ENCODE measurements at places on chromosomes 3 and 15.

- DNase-seq = peak; percentile 41
Measured at GRCh38 chr3:53749448-53749847, 96.8 kb downstream of the CHDH start.

DNA sequence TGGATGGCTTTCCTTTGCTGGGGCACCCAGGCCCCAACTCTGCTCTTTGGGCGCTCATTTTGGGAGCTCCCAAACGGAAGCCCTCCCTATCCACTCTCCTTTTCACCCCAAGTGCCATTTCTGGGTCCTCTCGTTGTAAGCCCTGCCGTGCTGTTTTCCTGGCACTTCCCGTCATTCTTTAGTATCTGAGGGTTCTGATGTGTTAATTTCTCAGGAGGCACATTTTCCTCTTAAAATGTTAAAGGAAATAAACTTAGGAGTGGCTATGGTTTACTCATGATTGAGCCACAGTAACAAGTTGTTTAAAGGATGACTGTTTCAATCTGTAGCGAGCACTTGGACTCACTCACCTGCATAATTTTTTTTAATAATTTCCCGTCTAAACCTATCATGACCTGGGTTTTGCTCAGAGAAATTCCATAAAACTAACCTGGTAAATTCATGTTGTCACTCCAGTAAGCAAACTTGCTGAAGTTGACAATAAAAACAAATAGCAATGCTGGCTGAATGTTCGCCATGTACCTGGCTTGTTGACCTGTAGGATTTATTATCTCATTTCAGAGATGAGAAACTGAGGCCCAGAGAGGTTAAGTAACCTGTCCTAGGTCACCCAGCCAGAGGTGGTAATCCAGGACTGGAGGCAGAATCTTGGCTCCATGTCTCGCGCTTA is 10.6 kb downstream of the ALDH1A3 start:
- no peak for DNase-seq

- peak; percentile 10 for DNase-seq
Measured at GRCh38 chr15:49898575-49899283, 220.3 kb downstream of the ATP8B4 start.

- no peak for DNase-seq
Measured at GRCh38 chr15:72235298-72235697, 4.3 kb upstream of the PKM start.

DNA sequence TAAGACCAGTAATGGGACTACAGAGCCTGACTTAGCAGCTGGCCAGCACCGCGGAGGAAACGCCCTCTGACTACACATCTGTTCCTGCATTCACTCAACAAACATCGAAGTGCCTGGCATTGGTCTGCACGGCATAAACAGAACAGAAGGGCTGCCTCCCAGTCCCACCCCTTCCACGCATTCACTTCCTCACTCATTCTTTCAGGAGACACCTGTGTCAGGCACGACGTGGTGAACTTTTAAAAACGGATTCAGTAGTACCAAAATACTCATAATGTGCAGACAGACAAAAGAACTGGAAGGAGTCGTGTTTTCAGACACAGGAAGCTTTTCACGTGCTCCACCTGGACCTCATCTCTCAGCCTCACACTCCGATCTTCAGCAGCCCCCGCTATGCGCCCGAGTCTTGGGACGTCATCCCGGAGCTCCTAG is 123.3 kb downstream of the XXYLT1 start:
- peak; percentile 69 for DNase-seq

- no peak for DNase-seq
Measured at GRCh38 chr15:80219955-80220354, 32.1 kb downstream of the CTXND1 start.

DNA sequence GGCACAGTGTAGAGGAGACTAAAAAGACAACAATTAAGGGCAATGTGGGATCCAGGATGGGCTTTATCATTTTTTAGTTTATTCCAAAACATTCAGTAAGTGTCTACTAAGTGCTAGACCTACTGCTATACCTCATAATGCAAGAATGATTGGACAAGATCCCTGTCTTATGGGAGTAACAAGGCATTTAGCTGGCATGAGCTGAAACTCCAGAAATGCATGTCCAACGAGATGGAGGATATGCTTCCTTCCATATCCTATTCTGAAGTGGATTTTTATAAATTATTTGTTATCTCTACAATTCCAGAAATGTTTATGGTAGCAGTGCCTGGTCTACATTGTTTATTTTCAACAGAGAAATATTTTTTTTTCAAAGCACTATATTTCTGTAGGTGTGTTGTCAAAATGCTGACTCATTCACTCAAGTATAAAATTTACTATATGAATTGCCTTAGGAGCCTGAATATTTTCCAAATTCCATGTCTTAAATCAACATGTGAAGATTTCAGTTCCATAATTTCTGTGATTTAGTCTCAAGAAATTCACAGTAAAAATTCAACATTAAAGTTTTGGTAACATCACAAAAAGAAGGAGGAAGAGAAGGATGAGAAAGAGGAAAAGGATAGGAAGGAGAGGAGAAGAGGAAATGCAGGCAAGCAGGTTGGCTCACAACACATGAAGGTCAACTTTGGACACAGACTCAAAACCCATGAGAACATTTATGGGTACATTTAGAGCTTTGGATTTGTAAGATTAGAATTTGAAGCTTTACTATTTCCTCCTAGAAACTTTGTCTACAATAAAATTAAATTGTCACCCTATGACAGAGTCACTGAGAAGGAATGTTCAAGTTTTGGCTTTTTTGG is 88.6 kb downstream of the P3H2 start:
- DNase-seq = no peak

DNA sequence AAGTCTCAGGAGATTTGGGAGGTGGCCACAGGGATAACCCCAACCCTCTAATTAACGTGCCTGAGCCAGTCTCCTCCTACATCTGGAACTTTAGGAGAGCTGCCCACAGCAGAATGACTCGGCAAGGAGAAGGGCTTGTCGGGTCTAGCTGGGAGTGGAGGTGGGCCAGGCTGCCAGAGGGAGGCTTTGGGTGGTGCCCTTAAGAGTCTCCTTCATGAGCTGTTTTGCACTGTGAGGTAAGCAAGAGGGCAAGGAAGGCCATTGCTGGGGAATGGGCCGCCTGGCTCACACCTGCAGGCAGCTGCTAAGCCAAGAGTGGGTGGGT is 3.6 kb upstream of the TNK2 start:
- no peak for DNase-seq

DNA sequence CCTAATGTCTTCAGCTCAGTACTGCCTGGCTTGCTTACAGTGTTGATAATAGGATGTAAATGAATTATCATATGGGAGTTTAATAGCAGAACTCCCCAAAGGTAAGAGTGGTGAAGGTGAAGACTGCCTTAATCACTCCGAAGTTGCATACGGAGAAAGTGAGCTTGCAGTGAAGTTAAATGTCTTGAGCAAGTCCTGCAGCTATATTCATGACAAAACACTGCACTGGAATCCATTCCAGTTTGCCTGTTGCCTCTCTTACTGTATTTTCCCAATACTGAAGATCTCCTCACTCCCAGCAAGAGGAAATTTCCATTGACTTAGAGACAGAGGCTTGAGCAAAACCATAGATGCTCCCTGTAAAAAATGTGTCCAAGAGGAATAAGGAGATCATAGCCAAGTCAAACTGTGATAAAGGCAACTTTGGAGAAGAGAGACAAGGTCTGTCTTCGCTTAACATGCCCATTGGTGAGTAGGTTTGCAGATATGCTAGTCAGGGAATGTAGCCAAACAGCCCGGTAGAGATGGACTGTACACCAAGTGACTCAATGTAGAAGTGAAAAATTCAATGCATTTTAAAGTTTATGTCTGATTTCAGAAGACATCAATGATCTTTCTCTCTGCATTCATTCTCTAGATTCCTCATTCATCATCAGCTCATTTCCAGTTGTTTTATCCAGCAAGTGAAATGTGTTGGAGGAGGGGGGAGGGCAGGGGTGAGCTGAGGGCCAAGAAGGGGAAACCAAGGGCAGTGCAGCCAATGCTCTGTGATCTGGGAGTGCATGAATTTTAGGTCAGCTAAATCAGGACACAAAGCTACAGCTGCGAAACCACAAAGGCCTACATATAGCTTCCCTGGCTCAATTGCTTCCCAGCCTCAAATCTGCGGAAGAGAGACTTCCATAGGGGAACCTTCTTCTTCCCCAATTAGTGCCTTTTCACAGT is 667.1 kb upstream of the NR2F2 start:
- no peak for DNase-seq

GRCh38 chr3:44012160-44012899 is 229.4 kb upstream of the TOPAZ1 start:
- DNase-seq = no peak

- DNase-seq = peak; percentile 23
Measured at GRCh38 chr3:159828542-159828943, 160.1 kb upstream of the IL12A start.

GRCh38 chr15:98903377-98904018 is 104.1 kb downstream of the PGPEP1L start:
- DNase-seq = peak; percentile 9

Data from activated CD4-positive, alpha-beta T cell treated with anti-CD3 and anti-CD28 coated beads, Interleukin-10, Interleukin-2, amounts not matched to agents 100 ng/mL and 50 ng/mL, durations not matched to agents 16 hours and 8 hours (primary cell).